ENCODE measurements at places on chromosomes 1 and 21.

DNA sequence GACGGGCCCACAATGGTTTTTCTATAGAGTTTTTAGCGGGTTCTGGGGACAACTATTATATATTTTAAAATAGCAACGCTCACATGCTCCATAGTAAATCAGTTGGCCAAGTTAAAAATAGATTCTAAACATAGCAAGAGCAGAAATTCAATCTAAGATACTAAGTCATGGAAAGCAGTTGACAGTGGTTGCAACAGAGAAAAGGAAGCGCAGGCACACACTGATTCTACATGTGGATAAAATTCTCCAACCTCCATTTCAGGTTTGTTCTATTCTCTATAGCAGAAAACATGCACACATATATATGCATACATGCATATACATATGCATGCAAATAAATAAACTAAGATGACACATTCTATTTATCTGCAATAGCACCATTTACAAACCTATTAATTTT lies 89.6 kb upstream of the HNRNPU start:
- ATAC-seq, result no peak

DNA sequence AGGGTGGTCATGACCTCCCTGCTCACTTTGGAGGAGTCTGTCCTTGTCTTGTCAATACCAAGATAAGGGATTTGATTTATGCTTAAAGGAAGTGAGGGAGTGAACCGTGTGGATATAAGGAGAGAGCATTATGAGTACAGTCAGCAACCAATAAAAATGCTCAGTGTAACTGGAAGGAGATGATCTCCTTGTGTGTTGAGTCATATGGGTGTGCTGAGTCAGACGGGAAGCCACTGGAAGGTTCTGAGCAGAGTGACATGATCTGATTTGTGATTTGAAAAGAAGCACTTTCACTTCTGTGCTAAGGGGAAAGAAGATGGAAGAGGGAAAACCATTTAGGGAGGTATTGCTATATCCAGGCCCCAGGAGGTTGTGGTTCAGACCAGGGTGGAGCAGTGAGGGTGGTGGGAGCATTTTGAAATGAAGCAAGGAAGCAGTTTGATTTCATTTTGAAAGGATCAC lies 2.5 kb upstream of the BCL10 start:
- ATAC-seq, result peak; percentile 9

GRCh38 chr1:201584471-201585092 lies 45.7 kb downstream of the NAV1 start:
- no peak for ATAC-seq

DNA sequence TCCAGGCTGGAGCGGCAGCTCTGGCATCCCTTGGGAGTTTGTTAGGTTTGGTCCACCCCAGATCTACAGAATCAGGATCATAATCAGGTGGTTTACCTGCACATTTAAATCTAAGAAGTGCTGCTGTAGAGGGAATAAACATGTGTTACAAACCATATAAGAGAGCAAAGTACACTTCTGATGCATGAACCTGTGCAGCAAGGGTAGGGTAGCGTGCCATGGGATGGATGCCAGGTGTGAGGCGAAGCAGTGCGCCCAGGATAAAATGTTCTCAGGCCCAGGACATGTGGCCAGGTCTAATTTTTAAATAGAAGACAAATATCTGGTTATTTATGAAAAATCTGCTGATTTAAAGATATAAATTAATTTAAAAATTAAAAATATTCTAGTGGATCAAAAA lies 308.8 kb upstream of the USP24 start:
- no peak for ATAC-seq

GRCh38 chr1:85502171-85502570 lies 37.2 kb upstream of the DDAH1 start:
- no peak for ATAC-seq

- no peak for ATAC-seq
Measured at GRCh38 chr21:36639769-36640168, 59.1 kb upstream of the SIM2 start.

DNA sequence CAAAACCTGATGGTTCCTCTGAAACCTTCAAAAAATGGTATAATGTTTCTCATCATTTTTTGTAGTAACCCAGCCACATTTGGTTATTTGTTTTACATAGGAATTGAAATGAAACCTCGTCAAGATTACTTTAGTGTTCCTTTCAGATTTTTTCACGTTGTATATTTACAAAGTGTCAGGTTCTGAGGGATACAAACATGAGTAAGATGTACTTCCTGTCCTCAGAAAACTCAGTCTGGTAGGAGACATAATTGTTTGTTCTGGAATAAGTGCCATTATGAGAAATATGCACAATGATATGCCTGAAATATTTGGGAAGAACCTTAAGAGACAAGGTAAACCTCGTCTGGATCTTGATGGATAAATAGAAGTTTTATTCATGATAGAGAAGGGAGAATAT lies 145.5 kb downstream of the USP25 start:
- no peak for ATAC-seq

DNA sequence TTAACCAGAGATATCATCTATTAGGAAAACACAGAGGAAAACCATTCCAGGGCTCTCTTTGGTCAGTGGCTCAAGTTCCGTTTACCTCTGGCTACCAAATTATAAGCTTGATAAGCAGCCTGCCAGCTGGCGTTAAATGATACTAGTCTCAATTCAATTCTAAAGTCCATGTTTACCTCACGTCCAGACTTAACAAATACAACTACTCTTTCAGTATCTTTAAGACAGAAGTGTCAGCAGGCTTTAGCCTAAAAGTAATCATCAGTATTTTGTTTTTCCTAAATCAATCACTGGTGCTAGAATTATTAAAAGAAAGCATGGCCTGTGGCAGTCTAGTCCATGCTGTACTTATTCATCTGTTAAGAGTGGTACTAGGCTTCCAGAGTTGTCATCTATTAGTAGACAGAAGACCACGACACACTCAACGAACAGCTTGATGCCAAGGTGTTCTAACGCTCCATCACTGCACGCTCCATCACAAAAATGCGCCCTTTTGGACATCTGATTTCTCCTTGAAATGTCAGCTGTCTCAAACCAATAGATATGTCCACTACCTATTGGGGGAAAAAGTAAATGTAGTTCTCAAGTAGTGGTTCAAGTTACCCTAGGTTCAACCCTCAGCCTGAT lies 1.5 kb downstream of the IVNS1ABP start:
- no peak for ATAC-seq

- no peak for ATAC-seq
Measured at GRCh38 chr1:58439946-58440345, 106.6 kb downstream of the OMA1 start.

GRCh38 chr1:160404094-160404493 lies 3.7 kb downstream of the VANGL2 start:
- ATAC-seq, result no peak

DNA sequence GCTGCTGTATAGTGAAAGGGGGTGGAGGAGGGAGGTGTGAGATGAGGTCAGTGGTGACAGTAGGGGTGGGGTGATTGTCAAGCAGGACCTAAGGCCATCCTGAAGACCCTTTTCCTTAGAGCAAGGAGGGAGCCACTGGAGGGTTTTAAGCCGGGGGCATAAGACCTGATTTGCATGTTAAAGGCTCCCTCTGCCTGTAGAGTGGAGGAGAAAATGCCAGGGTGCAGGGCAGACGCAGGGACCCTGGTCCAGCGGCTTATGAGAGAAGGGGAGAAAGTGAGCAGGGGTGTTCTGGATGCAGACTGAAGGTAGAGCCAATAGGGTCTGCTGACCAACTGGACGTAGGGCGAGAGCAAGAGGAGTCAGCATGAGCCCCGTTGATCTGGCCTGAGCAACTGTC lies 154.1 kb downstream of the TRABD2B start:
- ATAC-seq, result no peak

DNA sequence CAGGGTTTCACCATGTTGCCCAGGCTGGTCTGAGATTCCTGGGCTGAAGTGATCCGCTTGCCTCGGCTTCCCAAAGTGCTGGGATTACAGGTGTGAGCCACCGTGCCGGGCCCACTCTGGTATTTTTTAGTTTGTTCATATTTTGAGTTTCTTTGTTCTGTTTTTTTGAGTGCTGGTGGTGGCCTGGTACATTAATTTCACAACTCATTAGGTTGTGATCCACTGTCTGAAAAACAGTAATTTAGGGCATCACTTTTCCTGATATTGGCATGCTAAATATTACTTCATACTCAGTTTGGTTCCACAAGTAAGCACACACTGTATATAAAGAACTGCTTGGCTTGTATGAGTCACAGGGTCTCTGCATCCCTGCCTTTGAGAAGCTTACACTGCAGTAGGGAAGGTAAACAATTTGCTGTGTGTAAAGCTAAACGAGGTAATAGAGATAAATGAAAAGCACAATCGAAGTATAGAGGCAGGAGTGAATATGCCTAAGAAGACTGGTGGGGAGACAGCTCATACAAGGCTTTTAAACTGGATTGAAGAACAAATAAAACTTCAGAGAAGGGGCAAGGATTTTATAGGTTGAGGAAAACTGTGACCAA lies 7.7 kb downstream of the SNX27 start:
- ATAC-seq, result no peak

DNA sequence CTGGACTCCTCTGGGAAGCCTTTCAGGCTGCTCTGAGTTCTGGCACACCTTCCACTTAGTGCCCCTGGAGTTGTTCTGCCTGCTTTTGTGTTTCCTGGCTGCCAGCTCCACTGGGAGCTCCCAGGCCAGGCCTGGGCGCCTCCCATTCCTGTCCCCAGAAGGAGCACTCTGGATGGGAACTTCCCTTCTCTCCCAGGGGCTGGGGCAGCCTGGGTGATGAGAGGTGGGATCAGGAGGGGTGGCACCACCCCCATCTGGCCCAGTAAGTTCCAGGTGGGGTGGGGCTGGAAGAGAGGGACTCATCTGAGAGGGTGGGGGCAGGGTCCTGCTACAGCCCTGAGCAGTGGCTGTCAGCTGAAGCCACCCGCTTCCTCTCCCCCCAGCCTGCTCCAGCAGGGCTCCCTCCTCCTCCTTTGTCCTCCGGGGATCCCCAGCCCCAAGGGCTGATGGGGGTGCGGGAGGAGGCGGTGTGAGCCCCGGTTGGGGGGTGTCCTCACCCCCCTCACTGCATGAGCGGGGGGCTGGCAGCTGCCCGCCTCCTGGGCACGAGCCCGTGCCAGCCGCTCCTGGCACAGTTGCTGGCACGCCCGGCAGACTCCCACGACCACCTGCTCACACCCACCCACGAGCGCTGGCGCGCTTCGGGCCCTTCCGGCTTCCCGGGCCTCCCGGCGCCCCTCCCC lies 4.7 kb downstream of the FOXO6 start:
- no peak for ATAC-seq

GRCh38 chr1:151638812-151639211 lies 27.0 kb downstream of the SNX27 start:
- ATAC-seq, result no peak

- ATAC-seq, result no peak
Measured at GRCh38 chr21:34128124-34128523, 54.7 kb downstream of the MRPS6 start.

DNA sequence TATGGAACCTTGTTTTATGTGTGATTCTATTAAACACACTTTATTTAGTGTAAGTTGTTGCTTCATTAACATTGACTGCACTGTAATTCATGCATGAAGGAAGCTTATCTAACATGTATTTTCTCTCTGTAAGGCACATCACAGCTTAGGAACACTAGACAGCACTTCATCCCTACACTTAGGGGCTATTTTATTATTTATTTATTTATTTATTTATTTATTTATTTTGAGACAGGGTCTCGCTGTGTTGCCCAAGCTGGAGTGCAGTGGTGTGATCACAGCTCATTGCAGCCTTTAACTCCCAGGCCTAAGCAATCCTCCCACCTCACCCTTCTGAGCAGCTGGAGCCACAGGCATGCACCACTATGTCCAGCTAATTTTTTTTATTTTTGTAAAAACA lies 30.7 kb upstream of the GRHL3 start:
- ATAC-seq, result no peak

DNA sequence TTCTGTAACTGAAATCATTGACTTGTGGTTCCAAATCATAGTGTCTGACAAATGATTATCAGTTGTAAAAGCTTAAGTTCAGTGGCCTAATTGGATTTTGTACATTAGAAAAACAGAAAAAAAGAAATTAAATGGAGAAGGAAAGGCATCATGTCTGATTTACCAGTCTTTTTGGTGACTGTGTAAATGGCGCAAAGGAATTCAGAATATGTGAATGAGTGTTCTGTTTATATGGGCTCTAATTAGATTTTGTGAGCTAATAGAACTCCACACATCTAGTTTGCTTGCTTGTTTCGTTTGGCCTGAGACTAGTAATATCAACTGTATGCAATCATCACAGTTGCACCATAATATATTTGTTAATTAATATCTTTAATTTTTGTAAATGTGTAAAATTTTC lies 151.7 kb downstream of the PLA2G4A start:
- no peak for ATAC-seq

GRCh38 chr1:180951836-180952656 lies 39.3 kb downstream of the KIAA1614 start:
- no peak for ATAC-seq

DNA sequence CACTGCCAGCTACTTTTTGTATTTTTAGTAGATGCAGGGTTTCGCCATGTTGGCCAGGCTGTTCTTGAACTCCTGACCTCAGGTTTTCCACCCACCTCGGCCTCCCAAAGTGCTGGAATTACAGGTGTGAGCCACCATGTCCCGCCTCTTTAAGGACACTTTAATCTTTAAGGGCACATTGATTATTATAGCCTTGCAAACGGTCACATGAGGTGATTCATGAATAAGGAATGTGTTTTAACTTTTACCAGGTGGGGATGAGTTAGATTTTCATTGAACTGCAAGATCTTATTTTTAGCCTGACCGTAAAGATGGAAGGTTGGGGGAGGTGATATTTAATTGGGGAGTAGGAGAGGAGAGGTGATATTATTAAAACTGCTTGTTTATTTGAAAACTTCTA lies 61.9 kb downstream of the TBCE start:
- no peak for ATAC-seq

DNA sequence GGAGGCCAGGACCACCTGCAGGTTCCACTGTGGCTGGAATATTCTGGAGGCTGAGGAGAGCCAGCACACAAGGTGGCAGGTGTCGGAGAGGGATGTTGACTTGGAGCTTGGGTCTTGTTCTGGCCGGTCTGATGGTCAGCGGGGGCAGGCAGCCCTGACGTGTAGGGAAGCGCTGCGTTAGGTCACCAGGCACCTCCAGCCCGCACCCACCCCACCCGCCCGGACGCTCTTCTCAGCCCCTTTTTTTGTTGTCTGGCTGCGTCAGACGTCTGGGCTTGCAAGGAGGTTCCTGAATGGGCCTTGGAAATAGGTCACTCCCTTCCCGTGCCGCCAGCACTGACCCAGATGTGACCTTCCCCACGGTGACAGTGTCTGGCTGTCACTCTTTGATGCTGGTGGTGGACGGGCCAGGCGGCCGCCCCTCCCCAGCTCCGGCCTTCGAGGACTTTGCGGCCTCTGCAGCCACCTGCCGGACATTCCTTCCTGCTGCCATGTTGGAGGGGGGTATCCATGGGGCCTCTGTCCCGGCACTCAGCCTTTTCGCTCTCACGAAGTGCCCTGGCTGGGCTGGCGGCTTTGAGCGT lies 30.1 kb downstream of the SPSB1 start:
- no peak for ATAC-seq

- ATAC-seq, result no peak
Measured at GRCh38 chr1:29736582-29737188, 500.4 kb downstream of the PTPRU start.

GRCh38 chr1:170836141-170836540 lies 99.2 kb upstream of the MROH9 start:
- no peak for ATAC-seq

Measured in activated CD4-positive, CD25-positive, alpha-beta regulatory T cell treated with anti-CD3 and anti-CD28 coated beads, Interleukin-2, amount 50 U/mL, for 24 hours (primary cell).